ENCODE measurements at places on chromosomes 7 and 10.

DNA sequence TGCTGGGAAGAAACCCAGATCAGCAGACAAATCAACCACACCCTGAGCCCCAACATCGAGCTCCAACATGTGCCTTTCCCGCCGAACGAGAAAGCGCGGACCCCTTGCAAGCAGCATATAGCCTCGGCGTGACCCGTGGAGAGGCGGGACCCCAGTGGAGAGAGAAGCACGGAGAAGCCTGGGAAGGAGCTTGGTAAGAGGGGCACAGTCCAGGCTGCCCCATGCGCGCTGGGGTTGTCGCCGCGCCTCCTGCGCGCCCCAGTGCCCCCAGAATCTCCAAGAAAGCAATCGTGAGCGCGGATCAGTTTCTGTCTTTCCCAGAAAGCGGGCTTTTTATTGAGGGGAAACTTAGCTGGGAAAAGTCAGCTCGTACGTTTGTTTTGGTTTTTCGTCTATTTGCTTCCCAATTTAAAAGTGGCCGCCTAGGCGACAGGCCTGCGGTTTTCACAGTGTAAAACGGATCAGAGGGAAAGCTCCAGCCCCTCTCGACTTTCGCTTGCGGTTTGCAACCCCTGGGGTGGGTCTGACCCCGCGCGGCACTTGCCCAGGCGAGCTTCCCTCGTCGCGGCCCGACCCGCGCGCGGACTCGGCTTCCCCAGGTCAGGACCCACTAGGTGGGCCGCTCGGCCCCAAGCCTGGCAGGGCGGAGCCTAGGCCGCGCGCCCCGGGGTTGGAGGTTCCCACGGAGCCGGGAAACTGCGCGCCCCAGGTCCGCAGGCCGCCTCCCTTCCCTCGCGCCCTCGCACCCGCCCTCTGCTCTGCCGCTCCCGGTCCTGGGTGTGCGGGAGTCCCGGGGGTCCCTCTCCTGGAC lies 31.1 kb downstream of the SKIDA1 start:
- DNase-seq: no peak

GRCh38 chr7:7746458-7746857 lies 28.1 kb upstream of the RPA3 start:
- DNase-seq: no peak

DNA sequence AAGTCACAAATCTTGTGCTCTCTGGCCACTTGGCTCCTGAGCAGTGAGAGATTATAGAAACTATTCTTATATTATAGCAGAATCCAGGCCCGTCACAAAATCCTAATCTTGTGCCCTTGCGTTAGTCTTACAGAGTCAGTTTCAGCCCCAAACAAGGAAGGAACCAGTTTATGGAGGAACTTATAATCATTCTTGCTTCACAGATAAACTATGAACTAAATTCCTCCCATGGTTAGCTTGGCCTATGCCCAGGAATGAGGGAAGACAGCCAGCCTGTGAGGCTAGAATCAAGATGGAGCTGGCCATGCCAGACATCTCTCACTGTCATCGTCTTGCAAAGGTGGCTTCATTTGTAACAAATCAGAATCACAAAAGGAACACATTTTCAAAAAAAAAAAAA lies 199.7 kb upstream of the PITRM1 start:
- DNase-seq: no peak

DNA sequence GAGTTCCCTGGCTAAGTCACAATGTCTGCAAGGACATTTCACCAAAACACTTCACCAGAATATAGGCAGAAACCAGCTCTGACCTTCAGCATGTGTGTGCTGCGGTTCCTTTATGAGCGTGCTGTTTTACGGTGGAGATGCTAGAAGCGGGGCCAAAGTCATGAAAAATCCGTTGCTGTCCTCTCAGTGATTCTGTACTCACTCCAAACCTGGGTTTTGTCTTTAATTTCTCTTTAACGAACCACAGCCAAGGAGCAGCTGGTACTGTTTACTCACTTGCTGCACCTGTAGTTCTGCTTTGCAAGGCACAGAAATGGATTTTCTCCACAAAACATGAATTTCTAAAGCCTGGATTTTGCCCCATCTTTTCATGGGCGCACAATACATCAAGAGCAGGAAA lies 639.9 kb downstream of the PHTF2 start:
- DNase-seq: no peak

GRCh38 chr10:59585046-59585700 lies 124.5 kb downstream of the SLC16A9 start:
- DNase-seq: no peak

GRCh38 chr7:117143066-117143465 lies 179.8 kb downstream of the WNT2 start:
- no peak for DNase-seq

DNA sequence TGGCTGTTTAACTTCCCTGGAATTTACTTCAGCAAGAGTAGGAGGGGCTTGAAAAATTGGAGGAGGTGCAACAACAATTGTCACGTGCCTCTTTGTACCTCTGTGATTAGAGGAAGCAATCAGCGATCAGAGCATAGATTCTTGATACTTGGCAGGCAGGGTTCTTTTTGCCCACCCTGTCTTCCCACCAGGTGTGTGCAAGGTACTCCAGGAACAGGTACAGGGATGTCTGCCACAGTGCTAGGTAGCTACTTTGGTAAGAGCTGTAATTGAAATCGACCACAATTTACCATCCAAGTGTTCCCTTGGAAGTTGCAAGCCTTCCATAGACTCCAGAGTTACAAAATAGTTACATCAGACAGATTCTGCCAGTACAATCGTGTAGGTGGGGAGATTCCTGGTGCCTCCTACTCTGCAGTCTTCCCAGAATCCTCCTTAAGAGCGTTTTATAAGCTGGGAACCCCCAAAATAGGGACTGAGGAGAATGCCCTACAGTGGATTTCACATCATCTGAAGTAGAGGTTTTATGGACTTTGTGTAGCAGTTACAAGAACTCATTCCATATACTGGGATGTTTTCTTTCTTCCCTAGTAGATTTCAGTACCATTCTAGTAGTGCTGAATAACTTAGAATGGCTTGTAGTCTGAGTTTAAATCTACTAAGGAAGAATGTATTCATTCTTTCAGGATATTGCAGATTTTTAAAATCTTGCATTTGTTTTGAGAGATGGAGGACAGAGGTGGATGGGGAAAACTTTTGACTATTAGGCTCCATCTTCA lies 101.9 kb downstream of the EXOC4 start:
- no peak for DNase-seq

GRCh38 chr7:132919771-132920170 lies 162.1 kb downstream of the CHCHD3 start:
- no peak for DNase-seq

- no peak for DNase-seq
Observed at GRCh38 chr10:130740915-130741750, 570.4 kb downstream of the TCERG1L start.

DNA sequence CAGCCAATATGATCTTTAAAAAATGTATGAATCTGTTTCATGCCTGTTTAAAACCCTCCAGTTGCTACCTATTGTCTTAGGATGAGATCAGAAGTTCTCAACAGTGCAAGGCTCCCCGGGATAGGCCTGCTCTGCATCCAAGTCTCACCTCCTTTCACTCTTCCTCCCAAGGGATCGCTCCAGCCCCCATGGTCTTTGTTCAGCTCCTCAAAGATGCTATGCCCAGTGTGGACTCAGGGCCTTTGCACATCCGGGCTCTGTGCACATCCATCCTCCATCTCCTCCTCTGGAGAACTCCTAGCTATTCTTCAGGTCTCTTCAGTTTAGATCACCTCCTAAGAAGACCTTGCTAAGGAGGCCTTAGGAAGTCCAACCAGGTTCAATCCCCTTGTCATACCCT lies 82.7 kb upstream of the LEP start:
- DNase-seq: no peak

DNA sequence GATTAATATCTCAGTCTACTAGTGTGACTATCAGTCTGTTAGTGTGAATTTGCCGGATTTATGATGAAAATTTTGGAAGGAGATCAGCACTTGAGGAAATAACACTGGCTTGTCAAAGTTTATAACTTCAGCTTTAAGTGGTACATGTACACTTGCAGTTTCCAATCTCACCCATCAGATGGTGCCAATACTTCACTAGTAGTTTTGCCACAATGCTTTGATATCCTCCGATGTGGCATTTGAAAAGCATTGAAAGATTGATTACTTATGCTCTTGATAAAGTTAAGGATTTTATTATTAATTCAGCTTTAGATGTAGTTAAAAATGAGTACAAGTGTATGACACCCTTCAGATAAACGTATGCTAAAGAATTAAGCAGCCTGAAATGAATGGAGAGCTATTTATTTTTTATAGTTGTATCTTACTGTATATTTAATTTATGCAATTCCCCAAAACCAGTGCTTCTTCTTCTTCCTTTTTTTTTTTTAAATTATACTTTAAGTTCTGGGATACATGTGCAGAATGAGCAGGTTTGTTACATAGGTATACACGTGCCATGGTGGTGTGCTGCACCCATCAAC lies 98.2 kb downstream of the ANLN start:
- DNase-seq: no peak

DNA sequence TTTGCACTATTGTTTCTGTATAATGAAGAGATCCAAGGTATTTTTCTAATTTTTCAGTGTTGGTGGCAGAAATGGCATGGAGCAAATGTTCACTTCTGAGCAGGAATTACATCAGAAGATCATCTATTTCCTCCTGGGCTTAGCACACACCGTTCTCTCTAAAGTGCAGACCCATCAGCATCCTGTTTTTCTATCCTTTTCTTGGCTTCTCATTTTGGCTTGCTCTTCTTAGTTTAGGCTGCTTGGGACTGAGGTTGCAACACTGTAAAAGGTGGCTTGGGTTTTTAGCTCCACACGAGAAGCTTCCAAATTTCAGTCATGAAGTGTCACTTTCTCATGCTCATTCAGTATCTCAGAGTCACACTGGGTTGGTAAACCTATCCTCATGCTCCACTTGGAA lies 79.9 kb upstream of the SMIM30 start:
- DNase-seq: no peak

DNA sequence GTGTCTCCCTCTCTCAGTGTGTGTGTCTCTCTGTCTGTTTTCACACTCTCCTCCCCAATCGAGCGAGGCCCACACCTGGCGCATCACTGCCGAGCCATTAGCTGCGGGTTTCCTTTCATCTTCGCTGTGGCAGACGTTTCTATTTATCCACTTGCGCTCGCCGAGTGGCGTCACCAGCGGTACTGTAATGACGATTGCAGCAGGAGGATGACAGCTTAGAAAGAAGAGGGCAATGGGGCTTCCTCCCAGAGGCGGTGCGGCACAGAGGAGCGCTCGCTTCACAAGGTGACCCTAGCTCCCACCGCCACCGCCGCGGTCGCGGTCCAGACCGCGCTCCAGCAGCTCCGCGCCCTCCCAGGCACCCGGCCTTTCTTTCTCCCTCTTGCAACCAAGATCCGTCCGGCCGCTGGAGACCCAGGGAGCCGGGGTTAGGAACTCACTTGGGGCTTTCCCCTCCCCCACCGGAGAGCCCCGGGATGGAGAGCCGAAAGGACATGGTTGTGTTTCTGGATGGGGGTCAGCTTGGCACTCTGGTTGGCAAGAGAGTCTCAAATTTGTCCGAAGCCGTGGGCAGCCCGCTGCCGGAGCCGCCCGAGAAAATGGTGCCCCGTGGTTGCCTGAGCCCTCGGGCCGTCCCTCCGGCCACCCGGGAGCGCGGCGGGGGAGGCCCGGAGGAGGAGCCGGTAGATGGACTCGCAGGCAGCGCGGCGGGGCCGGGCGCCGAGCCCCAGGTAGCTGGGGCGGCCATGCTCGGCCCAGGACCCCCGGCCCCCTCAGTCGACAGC lies at the start of gene EVX1:
TSS of gene EVX1 (plus strand) at position 248 of the 785 bp plus-strand sequence. CDS start at position 477, 229 bp downstream.
- no peak for DNase-seq

DNA sequence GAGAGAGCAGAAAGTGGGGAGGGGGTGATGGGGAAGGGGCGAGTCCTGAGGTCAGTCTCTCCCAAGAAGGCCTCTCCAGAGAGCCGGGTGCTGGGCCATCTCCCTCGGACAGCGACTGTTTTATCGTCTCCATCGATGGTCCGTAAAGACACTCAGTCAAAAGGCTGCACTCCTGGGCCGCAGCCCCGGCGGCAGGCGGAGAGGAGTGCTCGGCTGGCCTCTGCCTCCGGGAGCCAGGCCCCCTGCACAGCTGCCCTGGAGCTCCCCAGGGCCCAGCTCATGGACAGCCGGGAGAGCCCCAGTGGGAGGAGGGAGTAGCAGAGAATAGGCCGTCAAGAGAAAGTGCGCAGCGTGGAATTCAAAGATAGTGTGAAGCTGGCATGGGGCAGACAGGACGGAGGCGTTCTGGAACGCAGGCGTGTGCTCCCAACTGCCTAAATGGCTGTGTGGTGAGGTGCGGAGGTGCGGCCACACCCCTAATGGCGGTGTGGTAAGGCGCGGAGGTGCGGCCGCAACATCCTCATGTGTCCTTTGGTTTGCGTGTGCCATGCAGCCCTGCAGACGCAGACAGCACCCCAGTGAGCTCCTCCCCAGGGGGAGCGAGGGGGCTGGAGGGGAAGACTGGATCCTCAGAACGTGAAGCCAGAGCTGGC lies 477.5 kb upstream of the FOXK1 start:
- DNase-seq: no peak

- no peak for DNase-seq
Observed at GRCh38 chr10:18164748-18165361, 24.6 kb downstream of the CACNB2 start.

GRCh38 chr7:131255242-131255641 lies 72.4 kb upstream of the MKLN1 start:
- DNase-seq: no peak

DNA sequence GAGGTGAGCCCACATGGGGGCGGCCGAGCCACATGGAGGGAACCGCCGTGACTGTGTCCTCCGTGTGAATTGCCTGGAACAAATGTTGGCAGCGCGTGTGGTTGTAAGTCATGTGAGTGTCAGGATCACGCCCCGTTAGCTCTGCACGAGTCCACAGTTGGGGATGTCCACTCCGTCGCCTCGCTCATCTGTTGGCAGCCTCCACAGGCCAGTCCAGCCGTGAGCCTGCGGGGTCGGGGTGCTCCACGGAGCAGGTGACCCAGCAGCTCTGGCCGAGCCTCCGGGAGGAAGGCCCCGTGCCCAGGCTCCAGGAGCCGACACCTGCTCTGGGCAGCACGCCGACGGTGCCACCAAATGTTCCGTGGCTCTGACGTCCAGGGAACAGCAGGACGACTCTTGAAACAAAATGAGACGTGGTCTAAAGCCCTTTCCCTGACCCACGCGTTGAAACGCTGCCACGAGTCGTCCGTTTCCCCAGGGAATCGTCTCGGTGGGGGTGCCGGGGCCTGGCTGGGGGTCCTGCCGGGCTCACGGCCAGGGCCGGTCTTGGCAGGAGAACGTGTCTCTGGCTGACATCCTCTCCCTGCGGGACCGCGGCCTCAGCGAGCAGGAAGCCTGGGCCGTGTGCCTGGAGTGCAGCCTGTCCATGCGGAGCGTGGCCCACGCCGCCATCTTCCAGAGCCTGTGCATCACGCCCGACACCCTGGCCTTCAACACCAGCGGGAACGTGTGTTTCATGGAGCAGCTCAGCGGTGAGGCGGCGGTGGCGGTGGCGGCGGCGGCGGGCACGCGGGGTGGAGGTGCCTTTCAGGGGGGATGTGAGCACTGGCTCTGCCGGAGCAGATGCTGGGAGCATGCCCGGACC lies 7.0 kb downstream of the KNDC1 start:
- DNase-seq: no peak
